ENCODE measurements at places on chromosomes 6 and 20. TPM values are rescaled to one million over a fixed set of nuclear protein-coding genes. Genes with fewer than 3 reads are reported as not detected.

Gene SPTLC3
- total RNA-seq: 0.38 TPM

- no peak for DNase-seq
These were observed 36.4 kb downstream of the HLA-DPB1 start for GRCh38 chr6:33112148-33112547.

DNA sequence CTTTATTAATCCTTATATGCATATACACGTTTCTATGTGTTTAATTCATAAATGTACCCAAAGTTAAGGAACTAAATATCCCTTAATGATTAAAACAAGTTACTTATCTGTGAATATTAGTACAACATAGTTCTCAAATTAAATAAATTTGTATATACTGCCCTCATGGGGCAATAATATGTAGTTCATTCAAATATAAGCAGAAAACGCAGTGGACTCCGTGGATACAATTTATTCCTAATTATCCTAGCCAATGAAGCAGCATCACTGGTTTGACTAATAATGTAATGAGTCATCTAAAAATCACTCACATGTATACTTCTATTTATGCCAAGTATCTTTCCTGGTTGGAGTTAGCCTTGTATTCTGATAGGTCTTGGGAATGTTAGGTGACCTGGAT is 111.6 kb downstream of the TBC1D32 start:
- no peak for DNase-seq

- no peak for DNase-seq
These were observed 76.1 kb upstream of the SLC4A11 start for GRCh38 chr20:3315136-3315535.

- DNase-seq: no peak
These were observed 58.0 kb upstream of the AHI1 start for GRCh38 chr6:135555550-135555949.

- no peak for DNase-seq
These were observed 138.7 kb upstream of the THEMIS start for GRCh38 chr6:128039543-128039942.

DNA sequence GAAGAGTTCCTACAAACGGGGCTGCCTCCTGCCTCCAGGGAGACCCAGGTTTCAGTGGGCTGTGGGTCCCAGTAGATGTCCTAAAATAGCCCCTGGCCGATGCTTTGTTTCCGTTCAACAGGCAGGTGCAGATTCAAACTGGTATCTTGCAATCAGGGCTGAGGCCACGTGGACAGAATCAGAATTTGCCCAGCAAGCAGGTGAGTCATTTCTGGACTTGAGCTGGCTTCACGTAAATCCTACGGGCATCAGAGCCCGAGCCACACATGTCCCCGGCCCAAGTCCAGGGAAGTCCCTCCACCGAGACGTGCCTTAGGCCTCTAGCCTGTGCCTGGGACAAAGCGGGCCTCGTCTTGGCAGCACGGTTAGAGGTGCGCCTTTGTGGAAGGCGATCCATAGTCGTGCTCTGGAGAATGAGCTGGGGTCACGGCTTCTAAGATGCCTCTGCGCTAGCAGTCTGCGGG is 101.6 kb upstream of the FRMD1 start:
- DNase-seq: no peak

DNA sequence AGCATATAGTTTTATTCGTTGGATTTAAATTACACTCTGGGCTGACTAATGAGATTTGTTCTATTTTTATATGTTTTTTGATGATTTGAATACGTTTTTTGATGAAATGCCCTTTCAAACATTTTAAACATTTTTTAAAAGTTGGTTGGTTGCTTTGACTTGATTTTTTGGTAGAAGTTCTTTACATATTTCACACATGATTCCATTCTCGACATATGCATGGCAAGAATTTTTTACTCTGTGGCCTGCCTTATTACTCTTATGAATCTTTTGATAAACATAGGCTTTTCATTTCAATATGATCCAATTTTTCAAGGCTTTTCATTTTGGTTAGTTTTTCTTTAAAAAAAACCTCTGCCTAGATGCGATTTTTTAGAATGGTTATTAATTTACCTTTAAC is 617.0 kb downstream of the RNF144B start:
- DNase-seq: no peak

Measured in CD4-positive, alpha-beta T cell (primary cell).